ENCODE measurements at places on chromosomes 11 and 22. TPM values are rescaled to one million over a fixed set of nuclear protein-coding genes. Genes with fewer than 3 reads are reported as not detected.

GRCh38 chr22:29609139-29609538 lies 5.7 kb downstream of the NF2 start:
- H3K4me1 ChIP-seq, result peaks cover 4% of the 10 kb centered on the region
- H3K36me3 ChIP-seq, result no peaks in the 10 kb centered on the region
- no peak overlapping the region for H3K27ac ChIP-seq
- no peak overlapping the region for H3K4me3 ChIP-seq
- DNase-seq, result no peak

DNA sequence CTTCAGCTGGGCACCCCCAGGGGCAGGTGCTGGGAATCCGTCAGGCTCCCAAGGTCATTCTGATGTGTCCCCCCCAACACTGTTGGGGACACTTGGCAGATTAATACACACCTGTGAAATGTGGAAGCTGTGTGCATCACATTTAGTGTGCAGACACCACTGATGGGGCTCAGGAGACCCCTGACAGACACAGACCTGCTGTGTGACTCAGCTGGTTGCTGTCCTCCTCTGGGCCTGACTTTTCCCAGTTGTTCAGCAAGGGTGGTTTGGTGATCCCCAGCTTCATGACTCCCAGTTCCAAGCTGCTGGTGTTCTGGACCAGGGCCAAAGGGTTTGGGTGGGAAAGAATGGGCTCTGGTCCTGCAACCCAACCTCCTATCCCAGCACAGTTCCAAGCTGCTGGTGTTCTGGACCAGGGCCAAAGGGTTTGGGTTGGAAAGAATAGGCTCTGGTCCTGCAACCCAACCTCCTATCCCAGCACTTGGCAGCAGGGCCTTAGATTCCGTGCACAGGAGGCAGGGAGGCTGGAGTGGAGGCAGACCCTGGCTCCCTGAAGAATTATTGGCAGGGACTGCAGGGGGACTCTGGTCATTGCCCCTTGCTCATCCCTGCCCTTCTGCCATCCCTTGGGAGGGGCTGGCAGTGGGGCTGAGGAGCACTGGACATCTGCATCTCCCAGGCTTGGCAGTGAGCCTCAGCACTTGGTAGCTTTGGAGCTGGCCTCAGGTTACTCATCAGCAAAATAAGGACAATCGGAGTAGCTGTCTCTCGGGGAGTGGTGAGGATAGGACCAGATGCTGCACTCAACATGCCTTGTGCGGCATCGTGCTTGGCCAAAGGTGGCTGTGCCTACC lies 8.4 kb upstream of the OMP start:
- H3K27me3 ChIP-seq, result no peaks in the 10 kb centered on the region

DNA sequence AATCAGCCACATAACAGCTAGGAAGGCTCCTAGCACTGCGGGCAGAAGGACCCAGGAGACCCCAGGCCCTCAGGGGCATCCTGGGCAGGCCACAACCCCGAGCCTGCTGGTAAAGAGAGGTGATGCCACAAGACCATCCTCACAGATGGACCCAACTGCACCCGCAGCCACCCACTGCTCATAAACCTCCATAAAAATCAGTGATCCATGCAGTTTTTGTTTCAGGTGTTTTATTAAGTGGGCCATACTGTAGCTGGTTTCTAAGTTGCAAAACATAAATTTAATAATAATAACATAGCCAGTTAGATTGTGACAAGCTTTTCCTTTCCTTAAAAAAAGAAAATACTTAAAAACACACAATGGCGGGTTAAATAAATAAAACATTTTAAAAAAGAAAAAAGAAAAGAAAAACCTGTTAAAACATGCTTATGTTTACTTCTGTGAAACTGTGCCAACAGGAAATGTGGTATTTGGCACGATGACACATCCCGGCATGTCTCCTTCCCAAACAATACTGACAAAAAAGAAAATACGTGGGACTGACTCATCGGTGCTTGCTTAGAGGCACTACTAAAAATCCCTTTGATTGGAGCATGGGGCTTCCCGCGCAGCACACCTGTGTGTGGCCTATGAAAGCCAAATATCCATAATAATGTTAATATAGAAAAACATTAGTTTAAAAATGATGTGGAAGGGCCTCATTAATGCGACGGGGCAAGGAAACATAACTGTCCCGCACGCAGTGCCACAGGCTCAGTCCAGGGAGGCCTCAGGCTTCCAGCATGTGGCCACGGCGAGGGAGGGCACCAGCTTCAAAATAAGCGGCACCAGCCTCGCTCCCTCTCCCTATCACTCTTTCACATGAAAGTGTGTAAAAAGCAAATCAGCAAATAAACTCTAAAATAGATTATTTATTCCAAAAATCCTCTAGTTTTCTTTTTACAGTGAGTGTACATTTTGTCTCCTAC lies 47.5 kb upstream of the SCUBE2 start:
- peaks cover 27% of the 10 kb centered on the region for H3K36me3 ChIP-seq
- DNase-seq, result peak; percentile 34
- H3K4me3 ChIP-seq, result no peak overlapping the region
- H3K27ac ChIP-seq, result no peak overlapping the region
- no peaks in the 10 kb centered on the region for H3K27me3 ChIP-seq

GRCh38 chr22:49752598-49753091 lies 75.0 kb downstream of the BRD1 start:
- no peaks in the 10 kb centered on the region for H3K27me3 ChIP-seq
- no peak for DNase-seq
- H3K4me1 ChIP-seq, result peaks cover 2% of the 10 kb centered on the region
- no peak overlapping the region for H3K27ac ChIP-seq
- H3K36me3 ChIP-seq, result no peaks in the 10 kb centered on the region

GRCh38 chr11:78573681-78574080 lies 983 bp downstream of the NARS2 start:
- peaks cover 15% of the 10 kb centered on the region for H3K36me3 ChIP-seq
- H3K4me1 ChIP-seq, result no peaks in the 10 kb centered on the region
- DNase-seq, result no peak
- no peaks in the 10 kb centered on the region for H3K27me3 ChIP-seq
- no peak overlapping the region for H3K27ac ChIP-seq

DNA sequence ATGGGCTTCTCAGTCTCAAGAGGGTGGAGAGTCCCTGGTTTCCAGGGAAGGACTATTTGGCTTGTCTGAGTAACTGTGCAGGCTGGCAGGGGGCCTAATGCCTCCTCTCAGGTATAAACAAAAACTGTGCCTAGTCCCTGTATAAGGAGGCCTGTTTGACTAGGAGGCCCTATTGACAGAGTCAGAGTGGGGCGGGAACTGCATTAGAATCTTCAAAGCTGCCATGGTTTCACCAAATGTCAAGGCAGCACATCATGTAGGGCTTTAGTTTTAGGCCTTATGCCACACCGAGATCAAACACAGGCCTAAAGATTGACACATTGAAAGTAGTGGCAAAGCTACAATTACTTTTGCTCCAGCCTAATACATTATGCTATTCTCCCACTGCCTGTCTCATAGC lies 611.5 kb upstream of the B3GAT1 start:
- H3K4me3 ChIP-seq, result no peak overlapping the region
- no peaks in the 10 kb centered on the region for H3K27me3 ChIP-seq
- no peak overlapping the region for H3K27ac ChIP-seq
- DNase-seq, result no peak
- H3K36me3 ChIP-seq, result no peaks in the 10 kb centered on the region

- no peaks in the 10 kb centered on the region for H3K36me3 ChIP-seq
- H3K4me1 ChIP-seq, result no peaks in the 10 kb centered on the region
- H3K27ac ChIP-seq, result no peak overlapping the region
- no peaks in the 10 kb centered on the region for H3K27me3 ChIP-seq
- no peak for DNase-seq
Measured at GRCh38 chr11:96167787-96168186, 175.2 kb downstream of the MAML2 start.

DNA sequence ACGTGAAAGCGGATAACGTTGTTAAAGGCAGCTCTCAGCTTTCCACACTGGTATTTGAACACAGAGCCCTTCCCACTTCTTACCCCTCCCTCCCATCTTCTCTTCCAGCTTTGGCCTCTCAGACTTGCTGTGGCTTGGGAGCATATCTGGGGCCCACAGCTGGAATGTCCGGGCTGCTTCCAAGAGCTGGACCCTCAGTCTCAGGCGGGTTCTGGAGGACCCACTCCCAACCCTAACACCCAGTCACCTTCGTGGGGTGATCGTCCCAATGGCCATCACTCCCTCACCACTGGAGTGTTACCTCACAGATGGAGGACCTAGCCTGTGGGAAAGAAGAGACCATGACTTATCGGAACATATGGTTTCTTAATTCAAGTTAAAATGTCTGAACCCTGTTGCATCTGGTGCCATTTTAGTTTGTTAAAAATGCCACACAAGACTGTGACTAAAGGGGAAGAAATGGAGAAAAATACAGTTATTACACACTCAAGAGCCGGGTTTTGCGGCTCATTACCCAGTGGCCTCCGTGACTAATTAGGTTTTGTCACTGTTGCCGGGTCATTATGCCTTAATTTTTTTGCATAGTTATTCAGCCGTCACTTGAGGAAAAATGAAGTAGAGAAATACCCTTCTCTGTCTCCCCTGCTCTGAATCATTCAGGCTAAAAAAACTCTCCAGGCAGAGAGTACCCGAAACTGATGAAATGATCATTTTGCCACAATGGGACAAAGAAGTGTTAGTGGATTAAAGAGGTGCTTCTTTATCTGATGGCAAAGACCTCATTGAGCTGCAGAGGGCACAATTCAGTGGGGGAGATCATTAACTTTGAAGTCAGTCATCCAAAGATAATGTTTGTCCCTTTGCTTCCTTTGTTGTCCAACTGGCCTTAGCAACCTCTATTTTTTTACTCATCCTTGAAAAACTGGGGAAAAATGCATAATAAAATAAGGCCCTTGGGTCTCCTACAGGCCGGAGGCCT lies 87.2 kb upstream of the HTATIP2 start:
- H3K27me3 ChIP-seq, result no peaks in the 10 kb centered on the region
- no peak overlapping the region for H3K27ac ChIP-seq
- no peak for DNase-seq
- H3K4me3 ChIP-seq, result no peak overlapping the region

GRCh38 chr22:49807780-49808708 lies 19.6 kb downstream of the BRD1 start:
- no peaks in the 10 kb centered on the region for H3K27me3 ChIP-seq
- no peak overlapping the region for H3K4me3 ChIP-seq
- no peaks in the 10 kb centered on the region for H3K4me1 ChIP-seq
- no peak overlapping the region for H3K27ac ChIP-seq
- DNase-seq, result no peak
- H3K36me3 ChIP-seq, result peaks cover 8% of the 10 kb centered on the region

DNA sequence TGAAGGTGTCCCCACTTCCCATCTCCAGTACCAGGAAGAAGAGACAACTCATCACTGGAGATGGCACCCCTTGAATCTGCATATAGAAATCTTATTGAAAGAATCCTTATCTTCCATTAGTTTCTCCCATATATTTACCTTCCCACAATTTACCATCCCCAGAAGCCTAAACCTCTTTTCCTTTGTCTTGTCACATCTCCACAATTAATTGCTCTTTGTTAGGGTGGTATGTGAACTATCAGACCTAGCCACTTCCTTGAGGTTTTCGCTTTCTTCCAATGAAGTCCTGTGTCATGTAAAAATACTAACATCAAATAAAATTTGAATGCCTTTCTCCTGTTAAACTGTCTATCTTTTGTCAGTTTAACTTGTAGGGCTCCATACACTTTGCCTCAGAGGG lies 37.9 kb downstream of the FAM227A start:
- H3K4me3 ChIP-seq, result no peak overlapping the region
- no peaks in the 10 kb centered on the region for H3K27me3 ChIP-seq
- H3K27ac ChIP-seq, result no peak overlapping the region
- no peaks in the 10 kb centered on the region for H3K36me3 ChIP-seq

DNA sequence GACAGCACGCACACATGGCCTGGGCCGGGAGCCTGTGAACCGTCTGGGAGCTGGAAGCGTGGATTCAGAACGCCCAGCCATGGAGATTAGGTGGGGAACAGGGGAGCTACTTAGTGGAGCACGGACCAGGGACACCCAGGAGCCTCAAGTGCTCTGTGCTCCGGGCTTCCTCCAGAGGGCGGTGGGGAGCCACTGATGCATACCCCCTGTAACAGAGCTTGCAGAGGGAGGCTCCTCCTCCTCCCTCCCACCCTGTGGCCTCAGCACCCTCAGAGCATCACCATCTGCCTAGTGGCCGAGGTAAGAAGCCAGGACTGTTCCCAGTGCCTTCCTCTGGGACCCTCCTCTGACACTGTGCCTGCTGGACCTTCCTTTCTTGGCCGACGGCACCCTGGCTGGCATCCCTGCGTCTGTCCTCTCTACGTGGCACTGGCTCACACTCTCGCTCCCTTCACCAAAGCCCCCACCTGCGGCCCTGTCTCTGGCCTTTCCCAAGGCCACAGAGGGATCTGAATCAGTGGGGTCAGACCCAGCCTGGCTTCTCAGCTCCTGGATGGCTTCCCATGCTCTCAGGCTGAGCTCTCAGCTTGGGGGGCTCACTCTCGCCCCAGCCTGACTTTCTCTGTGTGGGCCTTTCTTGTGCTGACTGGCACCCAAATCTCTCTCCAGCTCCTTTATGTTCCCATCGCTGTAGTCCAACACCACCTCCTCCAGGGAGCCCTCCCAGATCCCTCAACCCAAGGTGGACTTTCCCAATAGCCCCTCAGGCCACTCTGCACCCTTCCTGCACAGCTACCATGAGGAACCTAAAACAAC lies 780.9 kb downstream of the BRD1 start:
- H3K4me3 ChIP-seq, result no peak overlapping the region
- H3K36me3 ChIP-seq, result no peaks in the 10 kb centered on the region
- no peaks in the 10 kb centered on the region for H3K4me1 ChIP-seq
- no peak overlapping the region for H3K27ac ChIP-seq
- H3K27me3 ChIP-seq, result no peaks in the 10 kb centered on the region

DNA sequence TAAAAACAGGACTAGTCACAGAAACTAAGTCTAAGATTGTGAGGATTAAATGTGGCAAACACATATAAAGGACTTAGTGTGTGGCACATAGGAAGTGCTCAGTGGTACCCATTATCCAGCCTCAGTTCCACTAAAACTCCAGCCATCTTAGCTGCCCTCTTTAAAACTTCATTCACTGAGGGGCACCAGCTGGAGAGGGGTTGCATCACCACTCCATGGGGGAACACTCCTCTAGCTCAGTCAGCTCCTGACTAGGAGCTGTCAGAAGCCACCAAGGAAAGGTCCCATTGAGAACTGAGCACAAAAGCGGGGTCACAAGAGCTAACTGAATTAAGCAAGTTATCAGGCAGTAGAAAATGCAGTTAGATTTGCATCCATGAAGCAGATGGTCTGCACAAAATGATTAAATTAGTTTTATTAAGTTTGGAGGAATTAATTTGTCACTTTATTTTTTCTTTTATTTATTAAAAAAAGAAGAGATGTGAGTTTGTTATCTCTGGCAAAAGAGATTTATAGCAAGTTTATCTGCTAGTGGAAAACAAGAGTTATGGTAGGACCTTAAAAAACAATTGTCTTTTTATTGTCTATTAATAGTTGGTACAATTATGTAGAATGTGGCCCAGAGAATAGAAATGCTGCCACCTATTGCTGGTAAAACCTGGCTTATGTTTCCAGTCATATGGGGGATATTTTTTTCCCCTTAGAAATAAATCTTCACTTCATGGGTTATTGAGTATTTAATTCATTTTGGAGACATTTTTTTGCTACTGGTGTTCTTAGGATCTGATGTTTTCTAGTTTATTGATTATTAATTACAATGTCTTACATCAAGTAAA lies 95.7 kb downstream of the NAV2 start:
- no peaks in the 10 kb centered on the region for H3K36me3 ChIP-seq
- no peak overlapping the region for H3K4me3 ChIP-seq
- no peak overlapping the region for H3K27ac ChIP-seq

- H3K27ac ChIP-seq, result no peak overlapping the region
- no peaks in the 10 kb centered on the region for H3K27me3 ChIP-seq
- H3K36me3 ChIP-seq, result no peaks in the 10 kb centered on the region
- H3K4me3 ChIP-seq, result no peak overlapping the region
Measured at GRCh38 chr11:118048472-118049370, 28.2 kb upstream of the TMPRSS4 start.

Gene GGTLC3
- not detected for total RNA-seq

Gene OR10AG1
- total RNA-seq, result not detected

Gene OR10G4
- not detected for total RNA-seq

Gene ACRV1
- not detected for total RNA-seq

Gene ASCL2
- total RNA-seq, result 0.56 TPM

Gene GLB1L2
- total RNA-seq, result 7.9 TPM
